ENCODE measurements at places on chromosomes 6 and 20. TPM values are rescaled to one million over a fixed set of nuclear protein-coding genes. Genes with fewer than 3 reads are reported as not detected.

- DNase-seq, result no peak
Measured at GRCh38 chr6:51830666-51831065, 256.7 kb downstream of the PKHD1 start.

- no peak for DNase-seq
Measured at GRCh38 chr6:51619042-51619799, 468.2 kb downstream of the PKHD1 start.

- DNase-seq, result peak; percentile 36
Measured at GRCh38 chr6:139545206-139546105, 171.0 kb upstream of the CITED2 start.

- no peak for DNase-seq
Measured at GRCh38 chr6:129685662-129686031, 24.3 kb downstream of the ARHGAP18 start.

GRCh38 chr6:161443848-161444247, 170.0 kb upstream of the AGPAT4 start:
- DNase-seq, result no peak

- DNase-seq, result no peak
Measured at GRCh38 chr6:137240168-137240567, 21.0 kb upstream of the IFNGR1 start.

DNA sequence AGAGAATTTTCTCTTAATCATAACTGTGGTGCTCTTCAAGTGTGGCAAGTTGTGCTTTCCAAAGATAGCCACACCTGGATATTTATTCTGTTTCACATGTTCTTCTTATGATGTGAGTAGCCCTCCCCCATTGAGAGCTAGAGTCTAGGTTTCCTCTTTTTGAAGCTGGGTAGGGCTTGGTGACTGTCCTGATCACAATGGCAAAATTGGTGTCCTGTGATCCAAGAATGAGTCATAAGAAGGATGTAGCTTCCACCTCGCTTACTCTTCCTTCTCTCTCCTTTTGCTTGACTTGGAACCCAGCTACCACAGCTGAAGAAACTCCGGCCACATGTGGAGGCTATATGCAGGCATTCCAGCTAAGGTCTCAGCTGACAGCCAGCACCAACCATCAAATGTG, 7.4 kb upstream of the IGF2R start:
- no peak for DNase-seq

- no peak for DNase-seq
Measured at GRCh38 chr20:45959956-45960630, 11.9 kb downstream of the ZNF335 start.

STMND1 gene
- not detected for total RNA-seq

RAET1E gene
- total RNA-seq, result 0.28 TPM

FGD2 gene
- total RNA-seq, result not detected

THBS2 gene
- total RNA-seq, result not detected

PPP1R14C gene
- total RNA-seq, result not detected

CYP39A1 gene
- total RNA-seq, result 2.1 TPM

PERP gene
- total RNA-seq, result 42.4 TPM

FILIP1 gene
- total RNA-seq, result 4.1 TPM

Data from SJSA1 (cell line).